ENCODE measurements at places on chromosomes 11 and 22. TPM values are rescaled to one million over a fixed set of nuclear protein-coding genes. Genes with fewer than 3 reads are reported as not detected.

GRCh38 chr22:27877501-27877900 is 41.6 kb downstream of the PITPNB start:
- no peak overlapping the region for H3K4me3 ChIP-seq
- H3K36me3 ChIP-seq: peaks cover 10% of the 10 kb centered on the region
- peaks cover 25% of the 10 kb centered on the region for H3K4me1 ChIP-seq
- H3K27me3 ChIP-seq: no peaks in the 10 kb centered on the region
- H3K27ac ChIP-seq: no peak overlapping the region

GRCh38 chr22:20606041-20606783 is 98.8 kb downstream of the MED15 start:
- H3K27me3 ChIP-seq: no peaks in the 10 kb centered on the region
- peak; percentile 97 for DNase-seq
- no peak overlapping the region for H3K4me3 ChIP-seq
- no peaks in the 10 kb centered on the region for H3K4me1 ChIP-seq
- H3K27ac ChIP-seq: no peak overlapping the region

GRCh38 chr22:46099740-46100139 is 50.6 kb upstream of the PPARA start:
- H3K4me1 ChIP-seq: no peaks in the 10 kb centered on the region
- H3K27me3 ChIP-seq: no peaks in the 10 kb centered on the region
- no peak overlapping the region for H3K4me3 ChIP-seq
- H3K27ac ChIP-seq: no peak overlapping the region

DNA sequence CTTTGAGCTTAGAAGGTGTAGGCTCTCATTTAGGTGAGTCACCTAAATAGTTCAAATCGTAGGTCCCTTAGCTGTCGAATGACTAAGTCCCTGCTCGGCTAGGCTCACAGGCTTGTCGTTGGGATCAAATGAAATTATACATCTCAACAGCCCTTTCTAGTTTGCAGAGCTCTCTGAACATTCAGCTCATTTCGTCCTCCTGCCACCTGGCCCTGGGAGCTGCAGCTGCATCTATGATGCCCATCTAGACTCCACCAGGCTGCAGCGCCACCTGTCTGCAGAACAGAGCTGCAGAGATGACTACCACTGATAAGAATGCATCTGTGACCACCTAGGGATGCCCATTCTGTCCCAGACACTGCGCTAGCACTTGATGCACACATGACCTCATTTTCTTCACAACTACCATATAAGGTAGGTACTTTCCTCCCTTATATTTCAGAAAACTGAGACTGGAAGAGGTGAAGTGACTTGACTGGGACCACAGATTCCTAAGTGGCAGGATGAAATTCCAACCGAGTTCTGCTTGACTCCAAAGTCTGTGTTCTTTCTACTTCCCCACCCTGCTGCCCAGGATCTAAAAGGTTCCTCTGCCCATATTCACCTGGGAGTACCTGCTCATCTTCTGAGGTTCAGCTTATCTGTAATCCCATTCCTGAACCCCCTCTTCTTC is 141.1 kb upstream of the NARS2 start:
- DNase-seq: peak; percentile 91
- H3K4me3 ChIP-seq: no peak overlapping the region
- no peak overlapping the region for H3K27ac ChIP-seq
- no peaks in the 10 kb centered on the region for H3K36me3 ChIP-seq
- H3K4me1 ChIP-seq: no peaks in the 10 kb centered on the region

- no peak overlapping the region for H3K27ac ChIP-seq
- H3K27me3 ChIP-seq: no peaks in the 10 kb centered on the region
- no peak overlapping the region for H3K4me3 ChIP-seq
- H3K4me1 ChIP-seq: peaks cover 3% of the 10 kb centered on the region
- no peak for DNase-seq
Observed at GRCh38 chr11:45361551-45361950, 75.4 kb upstream of the SYT13 start.

Gene FGF19
- 27.4 TPM for total RNA-seq

Gene GALNT18
- 12.2 TPM for total RNA-seq
